ENCODE measurements at places on chromosomes 7 and 10.

DNA sequence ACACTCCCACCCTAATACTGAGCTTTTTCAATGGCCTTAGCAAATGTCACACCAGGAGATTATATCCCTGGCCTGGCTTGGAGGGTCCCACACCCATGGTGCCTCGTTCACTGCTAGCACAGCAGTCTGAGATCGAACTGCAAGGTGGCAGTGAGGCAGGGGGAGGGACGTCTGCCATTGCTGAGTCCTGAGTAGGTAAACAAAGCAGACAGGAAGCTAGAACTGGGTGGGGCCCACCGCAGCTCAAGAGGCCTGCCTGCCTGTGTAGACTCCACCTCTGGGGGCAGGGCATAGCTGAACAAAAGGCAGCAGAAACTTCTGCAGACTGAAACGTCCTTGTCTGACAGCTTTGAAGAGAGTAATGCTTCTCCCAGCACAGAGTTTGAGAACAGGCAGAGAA is 338.9 kb upstream of the MBL2 start:
- peak; percentile 55 for DNase-seq

GRCh38 chr10:15540727-15541126 is 169.6 kb upstream of the FAM171A1 start:
- DNase-seq: no peak

- no peak for DNase-seq
Measured at GRCh38 chr10:93131986-93132385, 58.3 kb downstream of the CYP26A1 start.

- no peak for DNase-seq
Measured at GRCh38 chr10:81215498-81215897, 659.5 kb upstream of the NRG3 start.

DNA sequence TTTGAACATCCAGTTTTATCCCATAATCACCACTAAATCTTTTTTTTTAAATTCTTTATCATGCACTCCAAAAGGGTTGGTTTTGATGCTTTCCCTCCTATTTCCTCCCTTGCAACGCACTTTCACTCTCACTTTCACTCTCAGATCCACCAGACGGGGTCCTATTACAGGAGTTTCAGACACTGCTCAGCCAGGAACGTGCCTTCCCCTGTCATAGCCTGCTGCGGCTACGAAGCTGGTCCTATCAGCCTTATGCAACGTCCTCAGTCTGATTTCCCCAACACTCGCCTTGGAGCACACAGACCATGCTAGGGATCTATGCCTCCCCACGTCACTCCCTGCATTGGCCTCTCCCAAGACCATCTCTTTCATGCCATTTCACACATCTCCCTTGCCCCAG is 23.4 kb downstream of the ZPBP start:
- peak; percentile 39 for DNase-seq

- no peak for DNase-seq
Measured at GRCh38 chr7:105886776-105887175, 10.4 kb upstream of the ATXN7L1 start.

- DNase-seq: no peak
Measured at GRCh38 chr10:22386503-22386902, 41.2 kb downstream of the SPAG6 start.

DNA sequence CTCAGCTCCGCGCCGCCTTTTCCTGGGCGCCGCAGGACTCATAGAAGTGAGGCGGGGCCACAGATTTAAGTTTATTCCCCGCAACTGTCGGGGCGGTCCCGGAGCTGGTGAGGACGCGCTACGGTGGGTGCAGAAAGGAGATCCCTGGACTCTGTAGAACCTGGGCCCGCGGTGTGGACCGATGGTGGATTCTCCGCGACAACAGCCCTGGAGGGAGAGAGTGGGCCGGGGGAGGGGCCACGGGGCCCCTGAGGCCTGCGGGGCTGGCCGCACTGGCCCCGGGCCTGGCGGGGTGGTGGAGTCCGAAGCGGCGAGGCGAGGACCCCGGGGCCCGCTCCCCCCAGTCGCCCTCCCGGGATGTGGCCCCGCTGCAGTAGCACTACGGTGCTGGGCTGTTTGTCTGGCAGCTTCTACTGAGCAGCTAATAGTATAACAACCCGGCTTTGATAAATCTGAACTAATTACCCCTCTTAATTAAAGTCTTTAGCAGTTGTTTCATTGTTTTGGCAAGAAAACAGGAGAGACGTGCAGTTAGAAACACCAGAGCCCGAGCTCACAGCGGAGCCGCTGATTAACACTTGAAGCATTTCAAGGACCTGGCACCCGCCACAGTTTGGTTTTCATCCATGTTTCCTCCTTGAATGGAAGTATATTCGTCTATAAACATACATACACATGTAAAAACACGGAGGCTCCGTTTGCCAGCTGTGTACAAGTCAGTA is 4.2 kb downstream of the FEZF1 start:
- DNase-seq: peak; percentile 64

DNA sequence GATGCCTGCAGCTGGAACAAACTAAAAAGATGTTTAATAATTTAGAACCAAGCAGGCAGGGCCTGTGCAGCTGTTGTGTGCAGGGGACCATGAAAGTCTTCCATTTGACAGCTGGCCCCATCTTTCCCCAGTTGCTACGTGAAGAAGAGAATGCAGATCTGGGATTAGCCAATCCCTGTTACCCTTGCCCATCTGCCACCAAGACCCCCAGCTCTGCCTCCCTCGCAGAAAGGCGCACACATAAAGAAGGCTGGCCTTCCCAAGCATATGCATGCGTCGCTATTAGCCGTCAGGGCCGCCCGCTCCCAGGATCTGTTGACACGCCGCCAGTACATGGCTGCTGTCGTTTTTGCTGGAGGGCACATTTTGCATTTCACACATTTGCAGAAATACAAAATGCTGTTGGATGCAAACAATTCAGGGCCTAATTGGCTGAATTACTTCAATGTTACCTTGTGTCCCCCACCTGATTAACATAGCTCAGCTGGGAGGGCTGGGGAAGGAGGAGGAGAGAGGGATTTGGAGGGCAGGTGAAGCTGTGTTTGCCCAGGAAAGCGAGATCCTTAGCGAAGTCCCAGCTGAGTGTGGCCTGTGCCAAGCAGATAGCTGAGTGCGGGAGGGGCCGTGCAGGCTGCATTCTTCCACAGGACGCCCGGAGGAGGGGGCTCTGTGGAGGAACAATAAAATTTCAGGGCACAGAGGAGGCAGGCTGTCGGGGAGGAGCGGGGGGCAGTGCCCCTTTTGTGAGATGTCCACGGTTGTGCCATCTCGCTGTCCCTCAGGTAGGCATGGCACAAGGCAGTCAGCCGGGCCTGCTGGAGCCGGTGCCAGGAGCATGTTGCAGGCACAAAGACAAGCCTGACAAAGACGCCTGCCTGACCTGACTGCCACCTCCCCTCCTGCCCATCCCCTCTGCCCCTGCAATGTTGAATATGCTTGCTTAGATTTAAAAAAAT is 443.0 kb upstream of the MKI67 start:
- no peak for DNase-seq

GRCh38 chr7:92698237-92698841 is 108.1 kb upstream of the FAM133B start:
- no peak for DNase-seq

DNA sequence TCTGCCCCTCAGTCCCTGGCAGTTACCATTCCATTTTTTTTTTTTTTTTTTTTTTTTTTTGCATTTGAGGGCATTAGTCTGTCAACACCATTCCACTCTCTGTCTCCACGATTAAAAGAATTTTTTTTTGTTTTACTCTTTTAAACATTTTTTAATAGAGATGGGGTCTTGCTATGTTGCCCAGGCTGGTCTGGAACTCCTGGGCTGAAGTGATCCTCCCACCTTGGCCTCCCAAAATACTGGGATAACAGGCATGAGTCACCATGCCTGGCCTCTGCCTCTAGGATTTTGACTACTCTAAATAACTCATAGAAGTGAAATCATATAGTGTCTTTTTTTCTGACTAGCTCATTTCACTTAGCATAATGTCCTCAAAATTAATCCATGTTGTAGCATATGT is 16.5 kb upstream of the CLDN3 start:
- DNase-seq: no peak

GRCh38 chr10:79385804-79386531 is 38.7 kb downstream of the PPIF start:
- DNase-seq: no peak

DNA sequence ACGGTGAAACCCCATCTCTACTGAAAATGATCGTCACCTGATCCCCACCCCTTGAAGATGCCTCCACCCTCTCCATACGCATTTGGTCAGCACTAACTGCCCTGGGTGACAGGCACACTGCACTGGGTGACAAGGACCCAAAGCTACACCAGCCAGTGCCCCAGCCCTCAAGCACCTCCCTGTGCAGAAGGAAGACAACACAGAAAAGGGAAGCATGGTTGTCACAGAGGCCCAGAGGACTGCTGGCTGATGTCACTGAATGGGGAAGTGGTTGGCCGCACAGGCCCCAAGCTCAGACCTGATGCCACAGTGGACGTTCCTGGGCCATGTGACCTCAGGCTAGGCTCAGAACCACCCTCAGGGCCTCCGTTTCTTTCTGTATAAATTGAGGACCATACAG is 4.2 kb upstream of the PILRA start:
- DNase-seq: peak; percentile 62

GRCh38 chr10:76892766-76893479 is 744.7 kb downstream of the KCNMA1 start:
- DNase-seq: no peak

DNA sequence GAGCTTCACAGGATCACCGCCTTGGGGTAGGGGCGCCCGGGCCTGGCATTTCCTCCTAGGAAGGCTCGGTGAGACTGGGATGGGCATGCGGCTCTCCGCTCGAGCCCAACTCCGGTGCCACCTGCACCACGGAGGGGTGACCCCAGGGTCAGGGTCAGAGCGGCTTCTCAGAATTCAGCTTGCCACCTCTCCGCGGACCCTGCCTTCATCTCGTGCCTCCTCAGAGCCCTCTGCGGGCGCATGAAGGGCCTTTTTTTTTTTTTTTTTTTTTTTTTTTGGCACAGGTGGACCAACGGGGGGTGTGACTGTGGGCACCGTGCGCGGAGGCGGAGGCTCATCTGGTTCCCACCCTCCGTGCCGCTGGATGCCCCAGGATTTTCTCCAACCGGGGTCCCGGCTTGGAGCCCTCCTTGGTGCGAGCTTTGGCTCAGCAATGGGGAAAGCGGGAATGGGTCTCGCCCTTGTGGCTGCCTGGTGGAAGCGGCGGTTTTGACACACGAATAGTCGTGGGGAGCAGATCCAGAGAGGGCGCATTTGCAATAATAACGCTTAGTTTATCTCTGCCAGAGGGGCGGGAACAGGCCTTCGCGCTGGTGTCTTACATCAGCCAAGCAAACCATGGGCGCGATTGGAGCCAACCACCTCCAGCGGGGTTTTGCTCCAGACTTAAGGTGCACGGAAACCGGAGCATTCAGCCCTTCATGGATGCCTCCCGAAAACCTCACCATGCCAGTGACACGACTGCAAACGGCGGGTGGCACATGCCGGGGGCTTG is 5.0 kb upstream of the TNRC18 start:
- DNase-seq: peak; percentile 89

DNA sequence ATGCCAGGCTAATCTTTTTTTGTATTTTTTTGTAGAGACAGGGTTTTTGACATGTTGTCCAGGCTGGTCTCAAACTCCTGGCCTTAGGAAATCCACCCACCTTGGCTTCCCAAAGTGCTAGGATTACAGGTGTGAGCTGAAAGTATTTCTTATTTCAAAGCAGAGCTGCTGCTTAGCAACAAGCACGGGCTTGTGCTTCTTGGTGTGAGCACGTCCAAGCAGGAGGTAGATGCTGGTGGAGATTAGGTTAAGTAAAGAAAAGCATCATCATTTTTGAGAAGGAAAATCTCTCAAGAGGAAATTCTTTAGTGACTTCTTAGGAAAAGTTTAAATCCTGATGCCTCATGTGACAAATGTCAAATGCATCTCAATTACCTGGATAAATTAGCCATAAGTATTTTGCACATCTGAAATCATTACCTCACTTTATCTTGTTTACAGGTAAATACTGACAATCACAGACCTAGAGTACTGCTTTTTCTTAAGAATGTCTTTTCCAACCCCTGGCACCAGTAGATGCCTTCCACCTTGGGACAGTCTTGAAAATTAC is 431.8 kb upstream of the FZD8 start:
- DNase-seq: no peak

- peak; percentile 85 for DNase-seq
Measured at GRCh38 chr10:34319197-34319846, 495.8 kb downstream of the PARD3 start.

GRCh38 chr7:135527025-135527424 is 17.1 kb upstream of the CNOT4 start:
- no peak for DNase-seq

- DNase-seq: peak; percentile 37
Measured at GRCh38 chr7:38127216-38128207, 50.5 kb upstream of the STARD3NL start.

DNA sequence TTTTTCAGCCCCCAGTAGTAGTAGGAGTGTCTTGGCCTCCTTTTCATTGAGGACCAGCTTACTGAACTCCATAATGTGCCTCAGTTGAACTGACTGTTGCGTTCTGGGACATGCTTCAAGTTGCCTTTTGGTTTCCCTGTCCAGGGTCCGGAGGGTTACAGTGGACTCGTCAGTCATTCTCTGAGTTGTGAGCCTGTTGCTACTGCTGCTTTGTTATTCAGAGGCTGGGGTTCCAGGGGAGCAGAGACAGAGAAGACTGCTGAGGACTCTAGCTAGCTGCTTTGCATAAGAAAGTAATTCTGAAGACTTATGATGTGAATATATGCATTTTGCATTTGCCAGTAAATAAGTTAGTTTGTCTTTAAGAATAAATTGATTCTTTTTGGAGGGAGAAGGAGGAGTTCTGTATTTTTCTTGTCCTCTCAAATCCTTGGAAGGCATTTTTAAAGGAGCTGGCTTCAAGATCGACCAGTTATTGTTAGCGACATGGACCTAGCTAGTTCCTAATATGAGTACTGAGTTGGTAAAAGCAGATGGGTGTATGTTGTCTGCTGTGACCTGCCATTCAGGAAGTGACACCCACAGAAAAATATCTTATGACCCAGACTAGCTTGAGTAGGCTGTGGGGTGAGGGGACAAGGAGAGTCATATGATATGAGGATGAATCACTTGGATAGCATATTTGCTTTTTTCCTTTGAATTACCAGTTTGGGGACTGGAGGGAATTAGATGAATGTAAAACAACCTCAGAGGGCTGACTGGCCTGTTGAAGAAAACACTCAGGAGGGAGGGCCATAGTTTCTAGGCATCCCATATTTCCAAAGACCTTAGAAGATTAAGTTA is 8.3 kb downstream of the PI4K2A start:
- DNase-seq: peak; percentile 98

- DNase-seq: no peak
Measured at GRCh38 chr7:84722086-84722485, 464.8 kb downstream of the SEMA3D start.

DNA sequence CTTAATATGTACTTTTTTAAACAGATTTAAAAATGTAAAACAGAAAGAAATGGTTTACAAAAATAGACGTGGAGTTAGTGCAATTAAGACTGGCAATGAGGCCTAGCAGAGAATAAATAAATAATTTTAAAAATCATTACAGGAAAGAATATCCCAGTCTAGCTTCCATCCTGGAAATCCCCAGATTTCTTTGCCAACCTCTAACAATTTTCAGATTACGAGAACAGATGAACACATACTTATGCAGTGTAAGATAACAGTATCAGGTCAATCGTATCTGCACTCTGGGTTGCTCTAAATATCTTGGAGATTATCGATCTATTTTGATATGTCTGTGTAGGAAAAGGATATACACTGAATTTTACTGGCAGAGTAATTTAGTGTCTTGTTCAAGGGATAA is 210.5 kb downstream of the SEMA3A start:
- no peak for DNase-seq

Measured in DMS53 (cell line).